ENCODE measurements at places on chromosomes 6 and 20.

- DNase-seq: no peak
Observed at GRCh38 chr6:98094696-98095095, 739.7 kb upstream of the POU3F2 start.

- no peak for DNase-seq
Observed at GRCh38 chr6:75993236-75994162, 79.0 kb downstream of the IMPG1 start.

- no peak for DNase-seq
Observed at GRCh38 chr20:10611357-10611756, 62.4 kb downstream of the JAG1 start.

DNA sequence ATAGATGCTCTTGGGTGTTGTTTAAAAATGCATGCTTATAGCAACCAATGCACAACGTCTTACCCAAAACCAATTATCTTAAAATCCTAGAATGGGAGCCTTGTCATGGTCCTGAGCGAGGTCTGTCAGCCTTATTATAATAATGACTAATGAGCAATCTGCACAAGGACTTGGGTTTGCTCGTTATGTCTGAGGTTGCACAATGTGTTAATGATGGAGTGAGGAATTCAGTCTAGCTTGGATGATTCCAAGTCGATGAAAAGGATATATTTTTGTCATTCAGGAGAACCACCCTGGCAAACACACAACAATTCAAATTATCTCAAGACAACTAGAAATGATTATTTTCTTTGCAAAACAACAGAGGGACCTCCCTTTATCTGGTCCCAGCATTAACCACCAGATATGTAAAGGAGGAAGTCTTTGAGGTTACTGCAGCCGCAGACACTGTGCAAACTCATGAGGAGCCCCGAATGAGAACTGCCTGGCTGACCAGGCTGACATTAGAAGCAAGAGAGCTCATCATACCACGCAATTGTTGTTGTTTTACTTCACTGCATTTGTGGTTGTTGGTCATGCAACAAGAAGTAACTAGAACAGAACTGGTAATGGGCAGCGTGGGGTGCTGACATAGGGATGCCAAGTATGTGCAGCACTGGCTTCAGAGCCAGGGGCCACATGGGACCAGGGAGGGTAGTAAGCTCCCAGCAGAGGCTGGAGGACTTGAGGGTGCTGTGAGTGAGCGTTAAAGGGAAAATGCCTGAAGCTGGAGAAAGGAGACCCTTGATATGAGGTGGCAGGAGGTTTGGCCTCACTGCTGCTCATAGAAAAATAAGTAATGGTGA, 488.3 kb downstream of the CDH26 start:
- no peak for DNase-seq

- peak; percentile 47 for DNase-seq
Observed at GRCh38 chr6:125918681-125919566, 37.6 kb upstream of the HINT3 start.

- DNase-seq: no peak
Observed at GRCh38 chr6:53801022-53801421, 6.2 kb downstream of the LRRC1 start.

Data from glomerular endothelial cell (primary cell).